ENCODE measurements at places on chromosomes 3 and 15.

GRCh38 chr3:150150633-150151032 lies 179.9 kb upstream of the PFN2 start:
- DNase-seq, result no peak

DNA sequence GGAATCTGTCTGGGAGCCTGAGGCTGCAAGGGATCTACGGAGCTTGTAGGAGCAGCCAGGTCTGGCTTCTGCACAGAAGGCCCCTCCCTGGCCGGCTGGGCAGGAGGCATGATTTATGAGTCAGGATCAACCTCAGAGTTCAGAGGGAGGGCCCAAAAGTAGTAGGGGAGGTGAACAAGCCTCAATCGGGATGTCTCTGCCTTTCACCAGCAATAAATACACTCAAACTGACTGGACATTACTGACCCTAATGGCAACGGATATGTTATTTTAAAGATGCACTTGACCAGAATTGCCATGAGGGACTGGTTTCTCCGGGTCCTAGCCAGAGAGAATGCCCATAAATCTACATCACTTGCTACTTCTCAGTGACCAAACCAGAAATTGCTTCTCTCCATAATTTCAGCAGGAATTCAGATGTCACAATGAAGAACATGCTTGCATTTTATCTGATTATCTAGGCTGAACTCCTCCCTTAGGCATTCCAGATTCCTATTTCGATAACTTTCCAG lies 109.6 kb upstream of the LMOD3 start:
- DNase-seq, result no peak

DNA sequence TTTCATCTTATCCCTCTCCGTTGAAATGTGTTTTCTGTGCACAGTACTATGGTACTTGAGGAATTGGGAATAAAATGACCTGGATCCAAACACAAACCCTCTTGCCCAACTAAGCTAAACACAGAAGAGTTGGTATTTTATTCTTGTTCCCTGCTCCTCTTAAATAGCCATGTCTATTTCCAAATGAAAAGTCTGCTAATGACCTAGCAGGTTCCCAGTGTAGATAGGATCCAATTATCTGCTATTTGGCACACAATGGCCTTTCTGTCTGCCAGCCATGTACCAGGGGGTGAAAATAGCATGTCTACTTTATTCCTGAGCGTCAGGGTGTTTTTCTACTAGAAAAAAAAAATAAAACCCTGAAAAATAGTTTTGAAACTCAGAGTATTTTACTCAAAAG lies 657.0 kb upstream of the NAALADL2 start:
- DNase-seq, result no peak

- no peak for DNase-seq
These were observed 33.3 kb upstream of the MRPS22 start for GRCh38 chr3:139310474-139310933.

DNA sequence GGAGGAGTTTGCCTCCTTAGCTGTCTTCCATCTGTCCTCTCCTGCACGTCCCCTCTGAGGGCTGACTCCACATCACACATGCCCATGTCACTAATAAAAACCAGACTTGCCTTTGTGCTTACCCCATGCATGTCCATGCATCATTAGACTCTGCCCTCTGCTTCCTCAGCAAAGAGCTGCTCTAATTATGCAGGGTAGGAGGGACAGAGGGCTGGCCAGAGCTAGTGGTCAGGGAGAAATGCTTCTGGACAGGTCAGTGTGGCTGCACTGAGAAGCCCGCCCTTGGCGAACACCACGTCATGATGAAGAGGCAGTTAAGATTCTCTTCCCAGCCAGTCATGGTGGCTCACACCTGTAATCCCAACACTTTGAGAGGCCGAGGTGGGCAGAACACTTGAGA lies 8.9 kb downstream of the CA12 start:
- no peak for DNase-seq

DNA sequence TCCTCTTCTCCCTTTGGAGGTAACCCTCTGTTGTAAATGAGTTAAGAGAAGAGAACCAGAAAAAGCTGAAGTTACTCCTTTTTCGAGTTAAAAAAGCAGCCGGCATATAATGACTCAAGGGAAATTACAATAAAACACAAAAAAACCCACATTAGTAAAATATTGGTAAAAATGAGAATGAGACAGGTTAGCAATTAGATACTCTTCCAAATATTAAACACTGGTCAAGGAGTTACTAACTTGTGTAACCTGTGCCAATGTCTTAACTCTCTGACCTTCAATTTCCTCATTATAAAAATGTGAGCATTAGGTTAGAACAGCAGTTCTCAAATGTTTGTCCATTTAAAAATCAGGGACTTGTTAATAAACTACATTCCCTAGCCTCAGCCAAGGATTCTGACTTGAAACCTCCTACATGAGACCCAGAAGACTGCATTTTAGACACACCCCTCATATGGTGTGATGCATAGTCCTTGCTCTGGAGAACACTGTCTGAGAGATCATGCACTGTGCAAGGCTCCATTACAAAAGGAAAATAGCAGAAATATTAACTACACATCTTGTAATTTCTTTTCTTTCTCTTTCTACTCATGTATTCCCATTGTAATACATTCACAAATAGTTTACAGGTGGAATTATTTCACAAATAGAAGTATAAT lies 42.7 kb upstream of the TOP2B start:
- no peak for DNase-seq

DNA sequence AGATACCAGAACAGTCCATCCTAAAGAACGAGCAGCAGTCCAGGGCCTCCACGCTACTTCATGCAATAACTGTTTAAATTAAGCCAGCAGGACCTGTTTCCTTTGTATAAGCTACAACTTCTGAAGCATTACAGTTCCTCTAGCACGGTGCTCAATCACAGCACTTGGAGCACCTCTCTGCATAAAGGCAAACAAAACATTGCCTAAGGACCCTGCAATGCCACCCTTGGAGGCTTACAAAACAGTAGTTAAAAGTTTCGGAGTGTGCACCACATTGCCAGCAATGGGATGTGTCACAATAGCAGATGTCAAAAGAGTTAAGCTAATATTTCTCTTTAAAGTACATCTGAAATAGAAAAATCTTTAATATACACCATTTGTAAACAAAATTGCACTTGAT lies 2.6 kb upstream of the VPS39 start:
- DNase-seq, result no peak

DNA sequence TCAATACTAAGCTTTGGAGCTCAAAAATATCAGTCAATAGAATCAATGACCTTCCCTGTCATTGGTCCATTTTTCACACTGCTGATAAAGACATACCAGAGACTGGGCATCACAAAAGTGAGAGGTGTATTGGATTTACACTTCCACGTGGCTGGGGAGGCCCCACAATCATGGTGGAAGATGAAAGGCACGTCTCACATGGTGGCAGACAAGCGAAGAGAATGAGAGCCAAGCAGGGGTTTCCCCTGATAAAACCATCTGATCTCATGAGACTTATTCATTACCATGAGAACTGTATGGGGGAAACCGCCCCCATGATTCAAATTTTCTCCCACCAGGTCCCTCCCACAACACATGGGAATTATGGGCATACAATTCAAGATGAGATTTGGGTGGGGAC lies 81.9 kb downstream of the ANXA2 start:
- no peak for DNase-seq

GRCh38 chr3:42501321-42501680 lies 1.1 kb upstream of the VIPR1 start:
- DNase-seq, result no peak

DNA sequence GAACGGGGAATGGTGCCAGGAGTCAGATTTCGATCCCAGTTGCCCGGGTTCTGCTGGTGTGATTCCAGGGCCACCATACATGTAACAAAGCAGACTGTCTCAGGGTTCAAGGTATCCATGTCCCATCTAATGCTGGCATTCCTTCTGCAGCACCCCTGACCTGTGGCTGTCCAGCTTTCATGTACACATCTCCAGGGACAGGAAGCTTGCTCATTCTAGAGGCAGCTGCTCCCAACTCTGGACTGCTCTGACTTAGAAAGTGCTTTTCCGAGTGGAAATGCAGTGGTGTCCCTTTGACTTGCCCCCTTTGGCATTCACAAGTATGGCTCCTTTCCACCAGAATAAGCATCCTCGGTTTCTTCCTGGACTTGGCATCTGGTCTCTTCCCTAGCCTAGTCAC lies 30.9 kb downstream of the PML start:
- DNase-seq, result no peak

DNA sequence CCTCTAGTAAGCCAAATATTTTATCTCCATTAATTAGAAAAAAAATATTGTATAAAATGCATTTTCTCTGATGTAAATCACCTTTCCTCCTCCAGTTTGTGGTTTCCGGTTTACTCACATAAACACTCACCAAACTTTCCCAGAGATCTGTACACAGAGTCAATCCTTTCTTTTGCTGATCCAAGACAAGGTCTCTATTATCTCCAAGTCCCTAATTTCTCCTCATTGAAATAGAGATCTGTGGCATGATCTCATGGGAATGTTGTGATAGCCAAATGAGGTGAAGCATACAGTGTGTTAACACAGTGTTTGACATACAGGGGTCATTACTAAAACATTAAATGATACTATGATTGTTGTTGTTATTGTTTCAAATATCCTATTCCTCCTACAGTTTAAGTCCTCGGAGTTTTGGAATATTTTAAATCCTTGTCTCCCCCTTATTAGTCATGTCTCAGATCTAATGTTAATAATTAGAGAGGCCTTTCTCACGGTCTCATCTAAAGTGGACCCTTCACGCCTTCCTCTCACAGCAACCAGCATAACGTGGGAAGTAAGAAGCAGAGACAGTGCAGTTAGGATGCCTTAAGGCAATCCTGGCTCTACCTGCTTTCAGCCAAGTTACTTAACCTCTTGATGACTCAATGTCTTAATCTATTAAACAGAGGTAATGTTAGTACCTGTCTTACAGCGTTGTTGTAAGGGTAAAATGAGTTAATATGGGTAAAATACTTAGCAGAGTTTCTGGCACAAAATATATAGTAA lies 333.3 kb downstream of the GRM7 start:
- DNase-seq, result no peak

GRCh38 chr3:194534243-194534642 lies 47.4 kb upstream of the ATP13A3 start:
- no peak for DNase-seq

DNA sequence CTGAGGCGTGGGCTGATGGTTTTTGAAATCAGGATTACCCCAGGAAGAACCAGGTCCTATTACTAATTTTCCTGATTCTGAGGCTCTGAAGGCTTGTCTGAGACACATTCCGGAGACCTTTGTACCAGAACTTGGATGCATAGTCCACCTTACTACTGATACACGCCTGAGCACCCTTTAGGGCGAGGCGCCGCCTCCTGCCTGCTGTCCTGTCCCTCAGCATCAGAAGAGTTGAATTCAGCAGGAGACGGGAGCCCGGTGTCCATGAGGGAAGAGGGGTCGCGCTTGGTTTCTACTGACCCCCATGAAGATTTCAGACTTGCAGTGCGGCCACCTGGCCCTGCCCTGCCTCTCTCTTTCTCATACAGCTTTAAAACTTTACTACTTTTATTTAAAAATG lies 49.9 kb downstream of the KLF13 start:
- DNase-seq, result no peak

DNA sequence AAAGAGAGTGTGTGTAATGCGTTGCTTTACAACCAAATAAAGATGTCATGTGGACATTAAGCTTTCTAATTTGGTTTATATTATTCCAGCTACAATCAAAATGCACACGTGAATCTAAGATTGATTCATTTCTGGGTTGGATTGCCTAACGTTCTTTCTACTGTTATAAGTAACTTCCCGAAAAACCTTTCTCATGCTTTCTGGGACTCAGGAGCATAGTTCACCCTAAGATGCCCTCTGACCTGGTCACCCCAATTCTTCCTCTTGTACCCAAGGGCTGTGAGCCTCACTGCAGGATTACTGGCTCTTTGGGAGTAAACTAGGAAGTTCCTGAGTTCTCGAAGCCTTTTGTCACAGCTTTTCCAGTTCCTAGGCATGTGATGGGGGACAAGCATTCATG lies 12.7 kb upstream of the LMCD1 start:
- DNase-seq, result no peak

DNA sequence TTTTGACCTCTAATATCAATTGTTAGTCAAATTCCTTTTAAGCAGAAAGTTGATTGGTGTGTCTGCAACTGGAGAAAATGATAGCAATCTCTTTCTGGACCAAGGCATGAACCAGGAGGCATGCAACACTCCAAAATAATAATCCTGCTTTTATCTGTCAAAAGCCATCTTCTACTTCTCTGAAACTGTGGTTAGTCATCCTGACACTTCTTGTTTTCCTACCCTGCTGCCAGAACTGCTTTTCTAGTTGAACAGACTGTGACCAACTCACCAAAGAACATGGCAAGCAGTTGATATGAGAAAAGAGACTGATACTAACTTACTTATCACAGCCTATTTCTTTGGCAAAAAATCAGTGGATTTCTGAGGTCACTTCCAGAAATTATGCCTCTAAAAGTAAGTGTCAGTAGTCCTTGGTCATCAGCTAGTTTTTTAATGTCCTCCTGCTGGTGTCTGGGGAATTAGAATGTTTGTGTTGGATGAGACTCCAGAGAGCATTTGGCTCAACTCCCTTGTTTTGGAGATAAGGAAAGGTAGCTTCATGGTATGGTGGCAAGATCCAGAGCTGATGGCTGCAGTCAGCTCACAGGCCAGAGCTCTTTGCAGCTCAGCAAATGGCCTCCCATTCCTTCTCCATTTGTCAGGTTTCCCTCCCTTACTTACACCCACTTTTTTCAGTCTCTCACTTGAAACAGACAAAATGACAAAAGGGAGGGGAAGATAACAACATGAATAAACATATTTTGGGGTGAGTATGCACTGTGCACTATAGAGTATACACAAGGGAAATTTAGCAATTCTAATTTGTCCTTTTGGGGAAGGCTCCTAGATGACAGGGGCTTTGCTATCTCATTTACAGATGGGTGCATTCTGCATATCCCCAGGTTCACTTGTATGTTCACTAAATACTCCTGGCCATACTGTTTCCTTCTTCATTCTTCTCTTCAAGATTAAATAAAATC lies 7.0 kb downstream of the CRYGS start:
- no peak for DNase-seq

DNA sequence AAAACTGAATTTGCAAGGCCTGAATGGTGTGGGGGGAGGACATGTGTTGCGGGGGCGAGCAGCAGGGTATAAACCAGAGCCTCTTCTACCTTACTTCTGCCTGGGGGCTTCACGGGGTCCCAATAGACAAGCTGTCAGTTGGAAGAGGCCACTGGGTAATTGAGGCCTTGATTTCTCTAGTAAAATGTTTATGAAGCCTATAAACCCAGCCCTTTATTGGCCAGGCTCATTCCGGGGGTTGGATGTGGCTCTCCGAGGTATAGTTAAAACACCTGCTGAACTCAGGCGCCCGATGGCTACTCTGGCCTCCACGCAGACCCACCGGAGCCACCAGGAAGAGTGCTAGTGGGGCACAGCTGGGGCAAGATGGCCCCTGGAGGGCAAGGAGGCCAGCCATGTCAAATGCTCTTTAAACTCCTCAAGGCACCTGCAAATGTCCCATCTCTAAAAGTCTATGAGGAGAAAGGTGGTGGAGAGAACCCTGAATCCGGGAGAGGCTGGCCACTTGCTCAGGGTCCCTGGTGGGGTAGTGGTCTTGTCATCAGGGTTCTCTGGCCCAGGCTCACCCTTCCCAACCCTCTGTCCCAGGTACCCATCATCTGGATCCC lies 34.3 kb downstream of the IGDCC3 start:
- no peak for DNase-seq

GRCh38 chr15:60972866-60973265 lies 256.2 kb downstream of the RORA start:
- DNase-seq, result no peak

Measured in activated CD4-positive, CD25-positive, alpha-beta regulatory T cell (primary cell).